ENCODE measurements at places on chromosomes 3 and 15.

- DNase-seq, result no peak
Observed at GRCh38 chr15:89917442-89918101, 4.8 kb upstream of the ARPIN start.

DNA sequence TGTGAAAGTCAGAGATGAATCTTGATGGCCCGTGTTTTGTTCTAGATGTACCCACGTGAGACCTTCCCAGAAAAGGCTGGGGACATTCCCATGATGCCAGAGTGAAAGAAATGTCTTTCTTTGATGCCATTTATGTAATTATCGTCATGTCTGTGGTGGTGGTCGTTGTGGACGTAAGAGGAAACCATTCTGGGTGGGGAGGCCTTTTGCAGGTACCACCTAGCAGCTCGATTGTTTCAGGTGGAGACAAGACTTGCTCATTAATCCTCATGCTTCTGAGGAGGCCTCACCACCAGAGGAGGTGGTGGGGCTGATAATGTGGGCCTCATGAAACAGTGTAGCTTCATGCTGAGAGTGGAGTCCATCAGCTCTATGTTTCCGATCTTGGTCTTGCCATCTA, 58.1 kb upstream of the USP3 start:
- no peak for DNase-seq

- DNase-seq, result no peak
Observed at GRCh38 chr15:88865498-88866099, 29.7 kb downstream of the HAPLN3 start.

- DNase-seq, result no peak
Observed at GRCh38 chr3:150455341-150455740, 47.2 kb downstream of the TSC22D2 start.

- DNase-seq, result no peak
Observed at GRCh38 chr3:159028706-159029105, 226.9 kb downstream of the MFSD1 start.
